NCI-H526 treated with DMSO at 0.1 percent for 48 hours (cell line): ENCODE measurements at places on chromosomes 4 and X.

- no peak for DNase-seq
Measured at GRCh38 chrX:70504772-70505450, 60.3 kb downstream of the DLG3 start.

- DNase-seq = no peak
Measured at GRCh38 chr4:29619168-29619567, 1101.0 kb upstream of the PCDH7 start.

GRCh38 chr4:81197864-81198524, 17.0 kb downstream of the PRKG2 start:
- no peak for DNase-seq

DNA sequence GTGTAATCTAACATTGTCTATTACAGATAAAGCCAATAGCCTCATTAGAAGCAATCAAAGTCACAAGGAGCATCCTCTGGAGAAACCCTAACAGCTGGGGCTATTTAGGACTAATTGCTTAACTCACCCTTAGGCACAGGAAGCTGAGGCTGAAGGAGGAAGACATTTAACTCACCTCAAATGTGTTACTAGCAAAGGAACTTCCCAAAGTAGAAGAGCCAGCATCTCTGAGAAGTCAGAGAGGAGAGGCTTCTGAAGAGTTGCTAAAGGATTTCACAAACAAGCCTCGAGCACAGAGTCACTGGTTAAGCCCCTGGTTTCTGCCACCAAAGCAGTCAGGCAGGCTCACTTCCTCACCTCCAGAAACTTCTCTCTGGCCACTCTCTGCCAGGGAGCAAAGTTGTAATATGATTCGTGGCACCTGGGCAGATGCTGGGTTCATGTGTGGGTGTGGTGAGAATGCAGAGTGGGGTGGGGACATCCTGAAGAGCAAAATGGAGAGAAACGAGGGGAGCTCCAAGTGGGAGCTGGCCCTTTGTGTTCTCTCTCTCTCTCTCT, 201.3 kb downstream of the HS6ST2 start:
- no peak for DNase-seq

DNA sequence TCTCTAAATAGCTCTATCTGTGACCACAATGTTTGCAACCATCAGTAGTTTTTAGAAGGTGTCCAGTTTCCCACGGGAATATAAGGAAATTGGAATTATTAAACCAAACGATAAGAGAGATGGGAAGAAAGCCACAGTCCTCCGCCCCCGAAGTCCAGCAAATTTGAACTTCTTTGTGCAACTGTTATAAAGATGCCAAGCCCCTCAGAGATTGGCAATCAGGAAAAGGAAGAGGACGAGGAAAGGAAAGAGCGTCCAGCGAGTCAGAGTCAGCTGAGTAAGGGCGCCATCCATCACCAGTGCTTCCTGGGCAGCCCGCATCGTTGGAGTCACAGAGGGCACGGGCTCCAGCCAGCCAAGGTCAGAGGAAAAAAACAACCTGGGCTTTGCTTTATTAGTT, 35.7 kb downstream of the LDB2 start:
- DNase-seq = no peak

- no peak for DNase-seq
Measured at GRCh38 chrX:152573866-152574265, 63.8 kb upstream of the GABRQ start.

DNA sequence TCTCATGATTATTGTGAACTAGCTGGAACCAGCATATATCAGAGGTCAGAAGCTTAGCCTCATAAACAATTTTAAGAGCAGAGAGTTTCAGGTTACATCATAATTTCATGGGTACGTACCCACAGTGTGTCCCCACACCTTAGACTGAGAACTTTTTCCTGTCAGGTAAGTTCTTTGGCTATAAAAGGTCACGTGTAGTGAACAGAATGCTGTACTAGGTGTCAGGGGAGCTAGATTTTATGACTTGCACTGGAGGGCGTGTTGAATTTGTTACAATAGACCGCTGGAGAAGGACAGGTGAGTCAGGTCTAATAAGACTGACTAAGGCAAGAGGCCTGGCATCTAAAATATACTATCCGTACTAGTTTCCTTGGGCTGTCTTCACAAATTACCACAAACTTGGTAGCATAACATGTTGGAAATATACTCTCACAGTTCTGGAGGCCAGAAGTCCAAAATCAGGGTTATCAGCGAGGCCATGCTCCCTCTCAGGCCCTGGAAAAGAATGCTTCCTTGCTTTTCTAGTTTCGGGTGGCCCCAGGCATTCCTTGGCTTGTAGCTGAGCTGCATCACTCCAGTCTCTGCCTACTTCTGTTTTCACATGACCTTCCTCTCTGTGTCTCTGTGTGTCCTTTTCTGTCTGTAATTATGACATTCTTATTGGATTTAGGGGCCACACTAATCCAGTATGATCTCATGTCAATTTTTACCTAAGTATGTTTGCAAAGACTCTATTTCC, 512.0 kb upstream of the NR3C2 start:
- DNase-seq = no peak

DNA sequence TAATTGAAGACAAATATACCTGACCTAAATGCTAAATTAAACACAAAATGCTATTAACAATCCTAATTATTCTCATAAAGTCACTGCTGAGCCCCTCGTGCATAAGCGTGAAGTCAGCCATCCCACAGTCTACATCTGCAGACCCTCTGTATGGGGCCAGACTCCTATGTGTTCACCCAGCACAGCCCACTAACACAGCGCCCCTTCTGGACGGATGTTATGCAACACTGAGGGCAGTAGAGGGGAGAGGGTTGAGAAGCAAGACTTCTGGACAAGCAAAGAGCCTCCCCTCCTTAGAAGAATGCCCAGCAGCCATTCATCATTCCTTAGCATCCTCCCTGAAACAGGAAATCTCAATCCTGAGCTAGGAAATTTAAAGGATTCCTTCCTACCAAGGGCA, 7.9 kb downstream of the TRPC3 start:
- DNase-seq = no peak

DNA sequence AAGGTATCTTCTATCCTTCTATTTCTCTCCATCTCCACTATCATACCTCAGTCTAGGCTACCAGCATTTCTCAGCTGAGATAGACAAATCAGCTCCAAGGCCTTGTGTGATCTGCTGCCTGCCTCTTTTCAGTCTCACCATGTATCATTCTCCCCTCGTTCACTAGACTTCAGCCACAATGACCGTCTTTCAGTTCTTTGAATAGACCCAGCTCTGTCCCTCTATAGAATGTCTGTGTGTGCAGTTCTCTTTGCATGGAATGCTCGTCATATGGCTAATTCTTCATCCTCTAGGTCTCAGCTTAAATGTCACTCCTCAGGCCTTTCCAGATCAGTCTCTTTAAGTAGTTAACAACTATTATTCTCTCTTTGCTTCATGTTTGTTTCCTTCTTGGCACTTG, 6.5 kb downstream of the IGBP1 start:
- DNase-seq = no peak

GRCh38 chrX:73916931-73917667, 354.1 kb downstream of the CHIC1 start:
- DNase-seq = no peak

DNA sequence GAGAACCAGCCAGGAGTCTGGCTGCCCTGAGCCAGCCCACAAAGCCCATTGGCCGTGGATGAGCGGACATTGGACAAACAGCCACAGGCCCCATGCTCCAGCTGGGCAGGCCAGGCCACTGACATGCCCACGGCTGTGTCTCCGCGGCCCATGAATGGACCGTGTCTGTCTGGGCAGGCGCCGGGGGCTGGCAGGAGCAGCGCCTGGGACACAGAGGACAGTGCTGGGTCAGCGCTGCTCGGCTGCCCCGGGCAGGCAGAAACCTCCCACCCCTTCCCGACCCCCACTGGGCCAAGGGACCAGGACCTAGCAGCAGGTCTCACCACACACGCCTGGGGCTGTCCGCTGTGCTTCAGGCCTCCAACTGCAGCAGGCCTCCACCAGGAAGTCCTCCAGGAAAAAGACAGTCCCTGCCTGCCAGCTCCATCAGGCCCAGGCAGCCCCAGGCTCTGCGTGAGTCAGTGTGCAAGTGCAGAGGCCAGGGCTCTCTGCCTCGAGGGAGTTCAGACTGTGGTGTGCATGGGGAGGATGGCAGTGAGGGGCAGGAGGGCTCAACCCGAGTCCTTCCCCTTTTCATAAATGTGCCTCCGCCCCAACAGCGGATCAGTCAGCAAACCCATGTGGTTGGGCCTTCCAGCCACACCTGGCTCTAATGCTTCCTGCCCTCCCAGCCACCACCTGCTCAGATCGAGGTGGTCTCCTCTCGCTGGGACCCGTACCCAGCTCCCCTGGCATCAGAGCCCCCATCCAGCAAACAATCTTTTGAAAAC, 17.2 kb upstream of the FGFR3 start:
- no peak for DNase-seq

- no peak for DNase-seq
Measured at GRCh38 chr4:147801820-147802219, 69.9 kb downstream of the ARHGAP10 start.

- no peak for DNase-seq
Measured at GRCh38 chrX:40749681-40750494, 14.5 kb upstream of the MED14 start.

DNA sequence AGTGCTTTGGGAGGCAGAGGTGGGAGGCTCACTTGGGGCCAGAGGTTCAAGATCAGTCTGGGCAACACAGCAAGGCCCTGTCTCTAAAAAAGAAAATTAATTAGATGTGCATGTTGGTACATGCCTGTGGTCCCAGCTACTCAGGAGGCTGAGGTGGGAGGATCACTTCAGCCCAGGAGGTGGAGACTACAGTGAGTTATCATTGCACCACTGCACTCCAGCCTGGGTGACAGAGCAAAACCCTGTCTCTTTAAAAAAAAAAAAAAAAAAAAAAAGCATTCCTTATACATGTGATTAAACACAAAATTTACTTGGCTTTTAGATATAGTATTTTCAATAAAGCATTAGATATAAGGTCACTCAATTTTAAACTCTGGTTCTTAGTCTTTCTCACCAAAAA, 34.9 kb downstream of the SMARCA1 start:
- DNase-seq = no peak

DNA sequence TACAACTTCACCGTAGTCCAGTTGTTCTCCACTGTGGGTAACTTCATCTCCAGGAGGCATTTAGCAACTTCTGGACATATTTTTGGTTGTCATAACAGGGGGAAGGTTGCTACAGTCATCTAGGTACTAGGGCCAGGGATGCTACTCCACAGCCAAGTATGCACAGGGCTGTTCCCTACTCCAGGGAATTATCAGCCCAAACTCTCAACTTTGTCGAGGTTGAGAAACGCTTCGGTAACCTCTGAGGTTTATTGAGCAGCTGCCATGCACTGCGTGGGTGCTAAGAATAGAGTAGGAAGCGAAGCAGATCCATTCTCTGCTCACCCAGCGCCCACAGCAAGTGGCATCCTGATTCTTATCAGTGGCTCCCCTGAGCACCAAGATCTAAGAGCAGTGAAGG, 8.2 kb downstream of the FGFBP1 start:
- no peak for DNase-seq

- DNase-seq = no peak
Measured at GRCh38 chr4:186203406-186203805, 12.0 kb downstream of the CYP4V2 start.

DNA sequence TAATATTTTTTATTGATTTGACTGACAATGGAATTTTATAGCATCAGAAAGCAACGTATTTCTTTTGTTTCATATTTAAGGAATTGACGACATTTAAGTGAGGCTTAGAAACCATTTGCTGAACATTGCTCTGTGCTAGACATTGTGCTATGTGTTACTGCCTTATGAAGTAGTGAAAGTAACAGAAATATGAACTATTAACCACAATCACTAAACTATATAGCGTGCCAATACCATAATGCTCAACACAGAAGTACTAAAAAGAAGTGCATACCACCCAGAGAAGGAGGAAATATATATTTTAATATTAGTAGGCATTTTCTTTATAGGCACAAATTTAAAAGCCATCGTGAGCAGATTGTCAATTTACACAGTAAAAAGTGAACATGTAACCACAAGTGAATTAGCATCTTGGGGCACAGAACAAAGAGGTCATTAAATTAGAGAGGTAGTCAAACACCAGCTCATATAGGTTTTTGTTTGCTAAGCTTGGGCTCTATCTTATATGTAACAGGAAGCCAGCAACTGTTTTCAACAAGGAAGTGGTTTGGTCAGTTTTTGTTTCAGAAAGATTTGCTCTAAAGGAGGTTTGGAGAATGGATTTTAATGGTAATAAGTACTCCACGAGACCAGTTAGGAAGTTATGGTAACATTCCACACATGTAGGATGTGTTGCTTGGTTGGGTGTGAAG, 270.7 kb downstream of the GRXCR1 start:
- no peak for DNase-seq

GRCh38 chr4:67130411-67130810, 414.9 kb downstream of the CENPC start:
- no peak for DNase-seq

- DNase-seq = no peak
Measured at GRCh38 chr4:38567457-38567856, 96.5 kb upstream of the KLF3 start.

GRCh38 chr4:108047199-108047598, 57.5 kb downstream of the HADH start:
- no peak for DNase-seq

GRCh38 chrX:11328134-11328533, 34.9 kb downstream of the AMELX start:
- DNase-seq = no peak

- no peak for DNase-seq
Measured at GRCh38 chr4:156636381-156636780, 335.2 kb downstream of the PDGFC start.

DNA sequence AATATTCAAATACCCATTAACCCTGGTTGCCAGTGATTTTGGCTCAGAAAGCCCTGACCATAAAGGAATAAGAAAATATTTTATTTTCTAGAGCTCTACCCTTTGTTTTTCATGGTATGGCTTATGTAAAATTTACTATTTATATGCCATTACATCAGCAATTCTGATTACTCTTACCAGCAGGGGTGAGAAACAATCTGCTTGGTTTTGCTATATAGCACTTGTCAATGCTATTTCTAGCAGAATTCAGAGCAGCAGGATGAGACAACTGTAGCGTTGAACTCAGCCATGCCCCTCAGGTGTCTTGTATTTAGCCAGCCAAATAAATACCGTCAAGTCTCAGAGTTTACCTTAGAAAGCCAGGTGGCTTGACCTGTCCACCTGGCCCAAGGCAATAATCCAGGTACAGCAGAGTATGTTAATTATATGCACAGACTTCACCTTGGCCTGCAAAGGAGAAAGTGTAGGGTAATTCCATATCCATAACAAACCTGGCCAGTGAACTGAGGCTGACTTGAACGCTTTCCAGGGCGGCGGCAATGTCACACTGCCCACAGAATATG, 1303.5 kb downstream of the RAPGEF2 start:
- no peak for DNase-seq

GRCh38 chr4:32161392-32161791, 1441.2 kb downstream of the PCDH7 start:
- DNase-seq = no peak

DNA sequence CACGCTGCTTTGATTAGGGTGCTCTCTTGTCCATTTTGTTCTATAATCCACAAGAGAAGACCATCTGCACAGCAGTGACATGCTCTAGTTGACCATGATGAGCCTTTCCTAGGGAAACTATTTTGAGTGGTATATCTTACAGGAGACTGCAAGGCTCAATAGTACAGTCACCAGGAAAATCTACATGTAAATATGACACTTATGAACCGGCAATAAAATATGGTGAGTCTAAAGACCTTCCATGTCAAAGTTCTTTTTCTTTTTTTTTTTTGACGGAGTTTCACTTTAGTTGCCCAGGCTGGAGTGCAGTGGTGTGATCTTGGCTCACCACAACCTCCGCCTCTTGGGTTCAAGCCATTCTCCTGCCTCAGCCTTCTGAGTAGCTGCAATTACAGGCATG, 103.7 kb downstream of the MGST2 start:
- DNase-seq = no peak

- DNase-seq = no peak
Measured at GRCh38 chrX:130770615-130771014, 132.4 kb downstream of the ENOX2 start.

- DNase-seq = no peak
Measured at GRCh38 chrX:152149648-152150047, 11.3 kb upstream of the MAGEA10 start.
